ENCODE measurements at places on chromosomes 4 and X.
A peak's percentile ranks its signal among the peaks of the same experiment; 100 is the strongest.

GRCh38 chr4:92872604-92873003 is 568.8 kb downstream of the GRID2 start:
- H3K27ac ChIP-seq: no peak overlapping the region
- no peaks in the 10 kb centered on the region for H3K4me1 ChIP-seq
- H3K4me3 ChIP-seq: no peak overlapping the region
- DNase-seq: no peak

DNA sequence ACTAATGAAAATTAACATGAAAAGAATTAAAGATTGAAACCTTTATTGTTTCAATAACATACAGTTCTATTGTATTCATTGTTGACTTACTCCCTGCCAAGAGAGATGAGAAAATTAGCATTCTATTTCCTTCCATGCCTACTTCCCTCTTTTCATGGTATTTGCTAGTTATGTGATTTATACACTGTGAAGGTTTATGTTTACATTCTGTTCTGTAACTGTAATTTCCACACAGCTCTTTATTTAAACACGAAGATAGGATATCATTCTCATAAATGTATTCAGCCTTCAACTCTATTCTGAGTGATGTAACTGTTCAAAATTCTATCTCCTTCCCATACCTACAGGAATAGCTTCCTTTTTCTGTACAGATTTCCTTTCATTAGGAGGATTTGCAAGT is 6.6 kb downstream of the CCDC110 start:
- H3K27me3 ChIP-seq: peaks cover 54% of the 10 kb centered on the region
- no peak overlapping the region for H3K4me3 ChIP-seq
- no peaks in the 10 kb centered on the region for H3K4me1 ChIP-seq
- no peak overlapping the region for H3K27ac ChIP-seq
- no peaks in the 10 kb centered on the region for H3K36me3 ChIP-seq

GRCh38 chr4:156594624-156595023 is 377.0 kb downstream of the PDGFC start:
- no peak overlapping the region for H3K27ac ChIP-seq
- no peaks in the 10 kb centered on the region for H3K27me3 ChIP-seq
- H3K4me1 ChIP-seq: no peaks in the 10 kb centered on the region
- no peak for DNase-seq
- no peaks in the 10 kb centered on the region for H3K36me3 ChIP-seq

DNA sequence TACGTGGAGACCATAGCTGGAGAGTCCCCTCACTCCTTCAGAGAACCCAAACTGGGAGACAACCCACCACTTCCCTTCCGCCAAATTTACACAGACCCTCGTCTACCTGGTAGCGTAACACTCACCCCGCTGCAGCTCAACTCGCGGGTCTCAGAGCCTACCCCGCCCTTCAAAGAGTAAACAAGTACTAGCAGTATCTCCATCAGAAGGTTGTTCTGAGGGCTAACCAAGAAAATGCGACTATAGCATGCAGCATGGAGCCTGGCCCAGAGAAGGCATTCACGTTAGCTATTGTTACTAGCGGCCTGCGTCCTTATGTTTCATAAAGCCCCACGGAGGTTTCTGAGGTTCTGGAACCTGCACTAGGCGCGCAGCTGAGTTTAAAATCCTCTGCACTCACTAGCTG is 531 bp upstream of the MANBA start:
- peaks cover 31% of the 10 kb centered on the region for H3K4me1 ChIP-seq
- no peaks in the 10 kb centered on the region for H3K27me3 ChIP-seq
- H3K27ac ChIP-seq: peak overlapping the region; percentile 74

- H3K4me3 ChIP-seq: no peak overlapping the region
- DNase-seq: no peak
- peaks cover 5% of the 10 kb centered on the region for H3K4me1 ChIP-seq
- no peaks in the 10 kb centered on the region for H3K27me3 ChIP-seq
These were observed 23.4 kb upstream of the HTRA3 start for GRCh38 chr4:8245884-8246833.

GRCh38 chr4:27089186-27089585 is 228.5 kb downstream of the STIM2 start:
- H3K4me3 ChIP-seq: no peak overlapping the region
- H3K36me3 ChIP-seq: no peaks in the 10 kb centered on the region
- DNase-seq: no peak
- H3K4me1 ChIP-seq: peaks cover 4% of the 10 kb centered on the region
- peaks cover 15% of the 10 kb centered on the region for H3K27me3 ChIP-seq

- no peak for DNase-seq
- no peaks in the 10 kb centered on the region for H3K4me1 ChIP-seq
- peaks cover 18% of the 10 kb centered on the region for H3K27me3 ChIP-seq
- no peak overlapping the region for H3K4me3 ChIP-seq
- no peak overlapping the region for H3K27ac ChIP-seq
These were observed 31.1 kb downstream of the SYTL4 start for GRCh38 chrX:100700809-100701208.

- no peaks in the 10 kb centered on the region for H3K27me3 ChIP-seq
- peaks cover 53% of the 10 kb centered on the region for H3K4me1 ChIP-seq
- H3K4me3 ChIP-seq: no peak overlapping the region
- peak overlapping the region; percentile 26 for H3K27ac ChIP-seq
These were observed 224.6 kb downstream of the SPRY1 start for GRCh38 chr4:123621072-123621705.
